Caco-2 (cell line): ENCODE measurements at places on chromosomes 7 and 10. TPM values are rescaled to one million over a fixed set of nuclear protein-coding genes. Genes with fewer than 3 reads are reported as not detected.
A peak's percentile ranks its signal among the peaks of the same experiment; 100 is the strongest.

DNA sequence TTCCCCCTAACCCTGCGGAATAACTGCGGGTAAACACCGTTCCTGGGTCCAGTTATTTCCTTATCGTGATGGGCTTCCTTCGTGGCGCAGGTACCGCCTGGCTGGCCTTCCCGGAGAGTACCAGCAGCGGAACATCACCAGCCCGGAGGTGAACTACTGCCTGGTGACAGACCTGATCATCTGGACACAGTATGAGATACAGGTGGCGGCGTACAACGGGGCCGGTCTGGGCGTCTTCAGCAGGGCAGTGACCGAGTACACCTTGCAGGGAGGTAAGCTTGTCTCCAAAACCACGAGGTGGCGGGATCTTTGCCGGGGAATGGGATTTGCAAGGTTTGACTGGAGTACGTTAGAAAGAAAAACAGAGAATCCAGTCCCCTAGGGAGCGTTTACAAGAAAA lies 665.0 kb upstream of the FOXK1 start:
- no peaks in the 10 kb centered on the region for H3K27me3 ChIP-seq
- H3K27ac ChIP-seq, result no peak overlapping the region
- H3K4me3 ChIP-seq, result no peak overlapping the region
- H3K4me1 ChIP-seq, result no peaks in the 10 kb centered on the region

The SLC13A1 gene
- not detected in 2 replicates for total RNA-seq

DNA sequence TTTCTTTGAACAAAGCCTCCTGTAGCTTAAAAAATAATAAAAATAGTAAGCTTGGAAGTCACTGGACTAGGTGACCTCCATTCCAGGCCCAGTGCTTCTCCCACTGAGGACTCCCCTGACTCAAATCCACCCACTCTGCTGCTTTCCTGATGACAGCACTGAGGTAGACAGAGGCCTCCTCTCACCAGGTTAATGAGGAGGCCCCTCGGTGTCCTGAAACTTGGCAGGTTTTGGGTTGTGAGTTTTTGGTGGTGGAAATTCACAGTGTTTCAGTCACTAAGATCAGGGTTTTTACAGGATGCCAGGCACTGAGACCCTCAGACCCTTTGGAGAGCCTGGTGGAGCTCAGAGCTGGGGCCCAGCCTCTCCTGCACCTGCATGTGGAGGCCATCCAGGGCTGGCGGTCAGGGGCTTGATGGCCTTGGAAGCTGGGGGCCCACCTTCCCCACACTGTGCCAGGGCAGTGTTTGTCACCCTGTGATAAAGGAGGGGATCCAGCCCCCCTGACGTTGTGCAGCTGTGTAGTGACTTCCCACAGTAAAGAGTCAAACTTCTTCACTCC lies 19.1 kb downstream of the TSPAN14 start:
- H3K4me3 ChIP-seq, result no peak overlapping the region
- DNase-seq, result no peak
- H3K27me3 ChIP-seq, result no peaks in the 10 kb centered on the region
- peak overlapping the region; percentile 21 for H3K27ac ChIP-seq

DNA sequence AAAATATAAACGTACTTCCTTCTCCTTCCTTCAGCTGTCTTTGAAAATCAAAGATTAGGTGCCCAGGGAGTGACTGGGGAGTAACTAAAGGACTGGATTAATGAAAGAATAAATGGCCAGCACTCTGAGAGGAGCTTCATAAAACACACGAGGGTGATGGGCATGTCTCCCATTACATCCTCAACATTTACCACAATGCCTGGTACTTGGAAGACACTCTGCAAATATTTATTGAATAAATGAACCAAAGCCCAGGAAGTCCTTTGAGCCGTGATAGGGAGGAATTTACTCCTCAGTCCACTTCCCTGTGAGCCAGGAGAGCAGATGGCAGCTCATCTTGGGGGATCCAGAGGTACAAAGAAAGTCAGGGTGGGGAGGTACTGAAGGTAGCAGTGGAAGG lies 96.3 kb downstream of the RAB11FIP2 start:
- no peak overlapping the region for H3K4me3 ChIP-seq
- no peak overlapping the region for H3K27ac ChIP-seq
- no peaks in the 10 kb centered on the region for H3K4me1 ChIP-seq
- no peaks in the 10 kb centered on the region; the same call in 1 of the 2 replicates for H3K27me3 ChIP-seq
- no peaks in the 10 kb centered on the region for H3K36me3 ChIP-seq
- no peak for DNase-seq

The IKZF5 gene
- total RNA-seq, result 10.4 and 11.6 TPM in 2 replicates

DNA sequence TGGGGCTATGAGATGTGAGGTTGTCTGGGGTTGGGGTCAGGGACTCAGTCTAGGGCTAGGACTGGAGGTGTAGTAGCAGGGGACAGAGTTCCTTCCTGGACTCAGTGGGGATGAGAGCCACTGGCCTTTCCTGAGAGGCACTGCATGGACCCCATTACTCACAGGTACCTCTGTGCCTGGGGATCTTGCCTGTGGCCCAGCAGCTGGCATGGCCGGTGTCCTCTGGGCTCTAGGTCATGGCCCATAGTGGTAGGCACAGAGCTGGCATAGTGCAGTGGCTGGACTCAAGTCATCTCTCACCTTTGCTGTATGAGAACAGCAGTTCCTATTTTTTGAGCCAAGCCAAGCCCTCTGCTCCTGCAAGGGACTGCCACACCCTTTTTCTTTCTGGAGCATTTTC lies 51.9 kb downstream of the NEURL1 start:
- H3K27ac ChIP-seq, result no peak overlapping the region
- peaks cover 12% of the 10 kb centered on the region for H3K4me1 ChIP-seq
- no peak for DNase-seq

The CHPF2 gene
- total RNA-seq, result 30.9 and 34.0 TPM in 2 replicates
